ENCODE measurements at places on chromosomes 4 and X.

DNA sequence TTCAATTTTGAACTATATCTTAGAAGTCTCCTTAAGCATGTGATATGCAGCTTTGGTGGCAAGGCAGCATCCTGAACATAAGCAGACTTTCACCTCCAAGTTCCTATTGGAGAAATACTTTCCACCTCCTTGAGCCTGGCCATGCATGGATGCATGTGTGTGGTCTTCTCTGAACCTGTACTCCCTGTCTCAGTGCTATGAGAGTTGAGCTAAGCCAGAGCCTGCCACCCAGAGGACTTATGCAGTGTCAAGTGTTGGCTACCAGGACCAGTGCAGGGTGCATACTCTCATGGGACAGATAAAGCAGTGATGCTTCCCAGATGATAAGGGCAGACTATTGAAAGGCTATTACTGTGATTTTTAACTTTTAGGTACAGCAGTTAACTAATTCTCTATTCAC is 105.6 kb downstream of the TSPAN7 start:
- no peak for DNase-seq

GRCh38 chr4:101190751-101191150 is 156.6 kb downstream of the PPP3CA start:
- DNase-seq = no peak

- no peak for DNase-seq
Measured at GRCh38 chrX:44042116-44042515, 68.9 kb upstream of the NDP start.

GRCh38 chrX:15946783-15947580 is 92.4 kb upstream of the AP1S2 start:
- peak; percentile 82 for DNase-seq

DNA sequence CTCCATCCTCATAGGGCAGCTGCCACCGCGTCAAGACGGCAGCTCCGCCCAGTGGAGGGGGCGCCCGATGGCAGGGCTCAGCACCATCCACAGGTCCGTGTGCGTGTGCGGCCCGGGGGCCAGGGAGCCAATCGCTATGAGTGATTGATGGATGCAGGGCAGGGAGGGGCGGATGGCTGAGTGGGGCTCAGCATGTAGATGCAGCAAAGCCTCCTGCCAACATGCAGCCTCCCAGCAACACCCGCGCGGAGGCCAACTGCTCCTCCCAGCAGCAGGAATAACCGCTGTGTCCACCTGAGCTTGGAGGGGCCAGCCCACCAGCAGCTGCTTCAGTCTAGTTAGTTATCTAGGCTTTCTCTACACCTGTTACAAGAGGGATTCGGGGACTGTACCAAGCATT is 77.4 kb downstream of the MTMR1 start:
- no peak for DNase-seq

GRCh38 chr4:187232796-187233195 is 509.1 kb upstream of the FAT1 start:
- no peak for DNase-seq

DNA sequence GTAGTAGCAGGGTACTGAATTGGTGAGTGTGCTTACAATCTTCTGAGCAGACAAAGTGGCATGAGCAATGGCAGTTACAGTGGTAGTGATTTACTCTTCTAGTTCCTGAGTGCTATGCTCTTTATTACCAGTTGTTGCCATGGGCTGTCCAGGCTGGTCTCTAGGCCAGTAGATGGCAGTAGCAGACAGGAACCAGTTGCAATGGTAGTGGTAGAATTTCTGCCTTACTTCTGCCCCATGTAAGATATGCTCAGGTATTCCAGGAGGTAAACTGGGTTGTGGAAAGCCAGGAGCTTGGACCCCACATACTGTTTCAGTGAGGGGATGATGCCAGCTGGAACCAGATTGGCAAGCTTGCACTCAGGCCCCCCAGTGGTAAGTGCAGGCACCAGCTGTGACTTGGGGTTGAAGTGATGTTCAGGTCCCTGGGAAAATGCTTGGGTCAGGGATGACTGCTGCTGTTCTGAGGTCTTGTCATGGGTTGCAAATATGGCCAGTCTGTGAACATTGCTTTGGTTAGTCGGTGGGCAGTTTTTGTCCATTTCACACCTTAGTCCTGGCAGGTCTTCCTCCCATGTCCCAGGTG is 63.0 kb upstream of the ZXDB start:
- no peak for DNase-seq

GRCh38 chrX:150334100-150334499 is 29.0 kb upstream of the MAMLD1 start:
- DNase-seq = no peak

GRCh38 chr4:102826890-102827673 is at the start of gene UBE2D3:
TSS of gene UBE2D3 (minus strand) at chr4:102827551. CDS start at chr4:102826508, 1,043 bp downstream.
- peak; percentile 89 for DNase-seq

DNA sequence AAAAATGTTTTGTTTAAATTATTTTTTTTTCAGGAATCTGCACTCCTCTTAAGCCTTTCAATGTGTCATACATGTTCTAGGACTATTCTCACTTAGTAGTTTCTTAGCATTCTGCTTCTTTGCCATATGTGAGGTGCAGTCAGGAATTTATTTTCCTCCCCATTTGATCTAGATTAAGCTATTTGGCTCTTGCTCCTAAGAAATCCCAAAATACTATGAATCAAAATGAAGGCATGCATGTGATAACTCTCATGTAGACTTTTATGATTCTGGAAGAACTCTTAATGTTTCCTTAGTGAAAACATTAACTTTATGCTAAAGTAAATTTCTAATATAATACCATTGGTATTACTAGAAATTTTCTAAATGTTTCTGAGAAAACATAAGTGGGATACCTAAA is 664.5 kb downstream of the RAPGEF2 start:
- DNase-seq = no peak
